NCI-H1105 (cell line): ENCODE measurements at places on chromosomes 7 and 10.

GRCh38 chr10:88833723-88834122, 17.9 kb downstream of the ANKRD22 start:
- DNase-seq, result no peak

DNA sequence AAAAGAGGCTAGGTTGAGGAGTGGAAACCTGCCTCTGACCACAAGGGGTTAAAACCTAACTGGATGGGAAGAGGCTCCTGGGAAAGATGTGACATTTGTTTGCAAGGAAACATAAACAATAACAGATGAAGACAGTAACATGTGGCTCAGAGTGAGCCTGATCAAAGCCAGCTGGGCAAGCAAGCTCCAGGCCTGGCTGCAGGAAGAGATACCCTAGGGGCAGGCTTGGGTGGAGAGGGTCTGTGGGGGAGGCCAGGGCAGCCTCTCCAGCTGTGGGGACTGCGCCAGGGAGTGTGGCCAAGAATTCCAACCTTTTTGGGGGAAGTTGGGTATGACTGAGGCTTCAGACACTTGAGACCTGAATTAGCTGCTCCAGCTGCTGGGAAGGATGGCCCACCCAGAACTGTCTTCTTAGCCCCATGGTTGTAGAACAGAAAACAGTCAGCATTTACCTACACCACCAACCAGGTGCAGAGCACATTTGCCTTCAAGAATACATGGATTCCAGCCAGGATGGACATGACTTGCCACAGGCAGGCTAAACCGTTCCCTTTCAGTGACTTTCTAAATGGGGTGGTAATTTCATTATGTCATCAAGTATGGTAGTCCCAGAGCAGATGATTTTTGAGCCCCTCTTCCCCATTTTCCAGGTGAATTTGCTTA, 10.4 kb upstream of the FAM170B start:
- no peak for DNase-seq

DNA sequence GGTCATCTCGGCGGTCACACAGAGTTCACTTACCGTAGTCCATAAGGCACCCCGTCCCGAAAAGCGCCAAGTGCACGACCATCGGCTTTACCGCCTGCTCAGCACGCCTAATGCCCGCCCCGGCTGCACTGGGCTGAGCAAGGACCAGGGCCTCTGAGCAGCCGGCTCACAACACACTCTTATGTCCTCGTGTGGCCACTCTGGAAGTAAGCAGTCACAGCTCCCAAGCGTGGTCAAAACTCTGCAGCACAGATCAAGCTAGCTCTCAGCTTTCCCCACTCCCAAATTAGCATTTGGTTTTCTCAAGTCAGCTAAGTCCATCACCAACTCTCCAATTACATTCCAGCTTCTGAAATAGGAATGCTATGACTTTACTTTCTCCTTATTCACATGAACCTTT, 57.7 kb downstream of the MAD1L1 start:
- DNase-seq, result no peak

DNA sequence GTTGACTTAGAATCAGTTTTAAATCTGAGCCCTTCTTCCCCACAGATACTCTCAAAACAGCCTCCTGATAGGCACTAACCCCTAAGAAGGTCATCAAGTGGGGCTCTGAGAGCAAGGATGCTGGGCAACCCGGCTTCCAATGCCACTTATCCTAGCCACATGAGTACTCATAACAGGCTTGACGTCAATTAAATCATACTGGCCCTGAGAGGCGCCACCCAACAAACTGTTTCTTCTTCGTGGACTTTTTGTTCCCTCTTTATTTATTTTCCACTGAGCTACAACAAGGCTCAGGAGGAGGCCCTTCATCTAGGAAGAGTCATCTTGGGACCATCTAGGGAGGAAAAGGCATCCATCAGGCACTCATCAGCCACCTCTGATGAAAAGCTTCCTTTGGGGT, 255.9 kb downstream of the KCNMA1 start:
- DNase-seq, result no peak

GRCh38 chr7:47647181-47647917, 65.4 kb upstream of the TNS3 start:
- DNase-seq, result no peak

DNA sequence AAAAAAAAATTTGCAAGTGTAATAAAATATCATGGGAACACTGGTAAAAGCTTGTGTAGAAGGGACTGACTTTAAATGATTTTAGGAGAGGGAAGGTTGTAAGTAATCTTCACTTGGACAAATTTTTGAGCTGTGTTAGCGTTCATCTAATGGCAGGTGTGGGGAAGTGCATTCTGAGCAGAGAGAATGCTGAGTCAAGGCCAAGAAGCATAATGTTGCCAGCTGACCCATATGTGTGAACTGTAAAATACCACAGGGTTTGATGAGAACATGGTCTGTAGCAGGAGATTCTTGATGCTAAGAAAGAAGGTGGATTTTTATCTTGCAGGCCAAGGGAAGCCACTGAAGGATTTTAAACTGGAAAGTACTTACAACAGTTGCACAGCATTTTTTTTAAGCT, 98.2 kb upstream of the ZNF32 start:
- no peak for DNase-seq

GRCh38 chr10:36716291-36716690, 409.1 kb upstream of the ANKRD30A start:
- no peak for DNase-seq

DNA sequence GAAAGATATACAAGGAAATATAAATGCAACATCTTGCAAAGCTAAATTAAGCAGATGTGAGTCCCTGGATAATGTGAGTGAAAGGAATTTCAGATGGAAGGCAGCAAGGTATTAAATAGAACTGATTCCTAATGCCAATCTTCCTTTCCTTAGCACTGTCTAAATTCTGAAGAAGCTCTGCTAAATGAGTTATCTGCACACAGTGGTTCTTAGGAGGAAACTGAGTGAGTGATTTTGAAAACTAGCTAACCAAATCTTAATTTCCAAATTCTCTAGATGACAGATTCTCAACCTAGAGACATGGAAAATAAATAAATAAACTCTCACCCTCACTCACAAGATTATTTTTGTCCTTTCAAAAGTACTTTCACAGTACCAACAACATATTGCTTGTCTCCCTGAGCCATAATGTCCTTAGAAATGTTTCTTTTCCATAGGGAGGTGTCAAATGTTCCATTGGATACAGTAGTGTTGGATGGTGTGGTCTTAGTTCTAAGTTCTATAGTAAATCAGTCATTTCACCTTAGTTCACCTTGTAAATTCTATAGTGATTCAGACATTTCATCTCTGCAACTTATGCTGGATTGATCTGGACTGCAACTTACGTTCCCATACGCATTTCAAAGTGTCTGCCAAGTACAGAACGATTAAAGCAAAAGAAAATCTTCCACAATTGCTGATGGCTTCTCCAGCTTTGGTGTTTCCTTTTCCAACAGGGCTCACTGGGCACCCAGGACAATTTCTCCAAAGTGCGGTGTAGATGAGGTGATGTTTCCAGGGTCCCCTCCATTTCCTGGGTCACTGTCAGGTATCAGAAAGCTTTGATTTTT, 145.4 kb upstream of the FAM171A1 start:
- no peak for DNase-seq

DNA sequence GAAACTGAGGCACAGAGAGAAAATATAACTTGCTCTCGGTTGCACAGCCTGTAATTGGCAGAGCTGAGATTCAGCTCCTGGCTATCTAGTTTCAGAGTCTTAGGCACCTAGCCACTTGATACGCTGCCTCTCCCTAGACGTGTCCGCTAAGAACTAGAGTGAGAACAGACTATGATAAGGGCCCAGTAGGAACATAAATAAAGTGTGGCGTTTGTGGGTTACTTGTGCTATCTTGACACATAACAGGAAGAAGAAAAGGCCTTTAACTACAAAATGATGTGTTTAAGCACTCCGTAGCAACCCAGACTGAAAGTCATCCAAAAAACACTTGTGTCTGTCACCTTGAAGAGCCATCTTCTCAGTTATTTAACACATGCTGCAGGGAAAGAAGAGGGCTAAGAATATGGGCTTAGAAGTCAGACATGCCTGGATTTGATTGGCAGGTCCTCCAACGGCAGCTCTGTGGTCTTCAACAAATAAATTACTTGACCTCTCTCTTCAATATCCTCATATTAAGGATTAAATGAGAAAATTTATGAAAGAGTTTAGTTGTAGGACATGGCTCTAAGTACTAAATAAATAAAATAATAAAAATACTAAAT, 96.2 kb downstream of the SGMS1 start:
- DNase-seq, result no peak

DNA sequence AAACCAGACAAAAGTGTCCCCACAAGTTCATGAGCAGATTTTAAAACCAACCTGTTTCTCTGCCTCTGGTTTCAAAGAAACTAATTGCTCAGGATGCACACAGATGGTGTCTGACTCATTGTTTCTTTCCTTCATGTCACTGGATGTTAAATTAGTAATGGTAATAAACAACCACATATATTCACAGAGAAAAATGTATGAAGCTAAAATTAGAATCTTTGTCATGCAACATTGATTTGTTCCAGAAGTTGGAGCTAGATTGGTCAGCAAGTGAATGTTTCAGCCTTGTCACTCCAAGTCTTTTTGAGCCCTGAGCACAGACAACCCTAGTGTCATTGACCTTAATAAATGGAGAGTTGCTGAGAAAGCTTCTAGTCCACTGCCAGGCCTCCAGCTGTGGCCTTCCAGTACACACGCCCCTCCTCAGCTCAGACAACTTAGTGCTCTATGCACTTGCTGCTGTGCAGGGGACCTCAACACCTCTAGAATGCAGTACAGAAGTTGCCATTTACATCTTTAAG, 175.9 kb downstream of the CCDC71L start:
- no peak for DNase-seq

GRCh38 chr10:108598831-108599230, 1324.5 kb downstream of the XPNPEP1 start:
- DNase-seq, result no peak

DNA sequence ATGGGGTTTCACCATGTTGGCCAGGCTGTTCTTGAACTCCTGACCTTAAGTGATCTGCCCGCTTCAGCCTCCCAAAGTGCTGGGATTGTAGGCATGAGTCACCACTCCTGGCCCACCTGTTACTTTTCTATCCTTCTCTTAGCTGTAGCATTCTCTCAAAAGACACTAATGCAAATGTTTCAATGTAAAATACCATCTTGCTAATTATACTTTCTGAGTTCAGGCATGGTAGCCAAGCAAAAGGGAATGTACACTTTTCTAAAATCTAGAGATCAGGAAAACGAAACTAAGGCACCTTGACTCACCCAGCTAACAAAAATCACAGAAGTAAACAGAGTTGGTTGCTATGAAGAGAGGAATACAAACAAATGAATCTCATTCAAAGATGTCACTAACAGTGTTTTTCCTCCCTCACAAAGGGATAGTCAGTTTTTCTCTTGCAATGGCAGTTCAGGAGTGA, 401.0 kb upstream of the NRP1 start:
- no peak for DNase-seq

DNA sequence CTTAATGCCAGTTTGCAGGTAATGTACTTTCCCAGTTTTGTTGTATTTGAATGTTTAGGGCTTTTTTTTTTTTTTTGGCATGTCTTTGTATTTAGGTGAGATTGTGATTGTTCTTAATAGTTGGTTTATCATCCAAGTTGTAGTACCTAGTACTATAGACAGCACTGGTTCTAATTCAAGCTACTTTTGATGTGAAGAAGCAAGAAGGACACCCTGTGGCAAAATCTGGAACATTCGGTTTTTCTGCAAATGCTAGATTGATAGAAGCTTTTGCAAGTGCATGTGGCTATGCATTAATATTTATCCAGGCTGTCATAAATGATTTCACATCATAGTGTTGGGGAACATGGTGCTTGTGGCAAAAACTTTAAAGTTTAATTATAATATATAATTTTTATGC, 248.9 kb downstream of the FOXP2 start:
- DNase-seq, result peak; percentile 34

- no peak for DNase-seq
Measured at GRCh38 chr10:78319371-78319770, 285.7 kb downstream of the RPS24 start.

GRCh38 chr10:124174673-124175645, 81.6 kb upstream of the CHST15 start:
- DNase-seq, result no peak

GRCh38 chr10:130439766-130440165, 303.6 kb downstream of the GLRX3 start:
- DNase-seq, result no peak

- DNase-seq, result no peak
Measured at GRCh38 chr10:97608991-97609561, 19.6 kb downstream of the C10orf62 start.

DNA sequence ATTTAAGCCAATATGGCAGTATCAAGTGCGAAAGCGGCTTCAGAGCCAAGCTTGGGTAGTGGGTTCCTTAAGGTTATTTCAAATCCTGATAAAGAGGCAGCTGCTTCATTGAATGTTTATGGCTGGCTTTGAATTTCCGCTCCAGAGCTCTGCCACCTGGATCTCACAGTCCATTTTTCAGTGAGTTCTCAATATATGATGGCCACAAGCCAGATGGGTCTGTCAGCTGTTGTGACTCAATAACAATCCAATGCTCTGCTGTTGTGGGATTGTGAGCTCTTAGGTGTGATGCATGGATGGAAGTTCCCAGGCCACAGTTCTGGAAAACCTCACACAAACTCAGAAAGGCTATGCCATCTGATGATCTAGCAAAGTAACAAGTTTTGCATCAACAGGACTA, 743.8 kb upstream of the LRRN3 start:
- peak; percentile 36 for DNase-seq

DNA sequence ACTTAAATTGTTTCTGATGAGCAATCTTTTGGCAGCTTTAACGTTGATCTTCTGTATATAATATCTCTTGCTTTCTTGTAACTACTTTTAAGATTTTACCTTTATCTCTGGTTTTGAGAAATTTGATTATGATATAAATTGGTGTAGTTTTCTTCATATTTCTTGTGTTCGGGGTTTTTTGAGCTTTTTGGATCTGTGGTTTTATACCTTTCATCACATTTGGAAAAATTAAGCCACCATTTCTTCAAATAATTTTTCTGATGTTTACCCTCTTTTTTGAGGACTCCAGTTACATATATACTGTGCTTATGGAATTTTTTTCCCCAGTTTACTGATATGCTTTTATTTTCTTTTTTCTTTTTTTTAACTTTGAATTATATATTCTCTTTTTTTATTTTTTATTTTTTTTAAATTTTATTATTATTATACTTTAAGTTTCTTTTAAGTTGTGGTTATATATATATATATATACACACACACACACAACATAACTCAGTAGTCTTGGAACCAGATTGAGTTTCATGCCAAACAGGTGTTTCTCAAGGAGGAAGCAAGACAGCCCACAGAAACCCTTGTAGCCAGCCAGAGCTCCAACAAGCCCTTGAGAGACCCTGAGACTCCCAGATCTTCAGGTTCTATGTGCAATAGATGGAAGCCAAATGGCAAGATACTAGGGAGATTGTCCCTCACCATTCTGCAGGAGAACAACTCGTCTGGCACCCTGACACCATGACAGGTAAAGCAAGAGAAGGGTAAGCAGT, 27.5 kb upstream of the NME8 start:
- no peak for DNase-seq

GRCh38 chr10:33485276-33485675, 150.8 kb upstream of the NRP1 start:
- DNase-seq, result no peak
